Activated CD4-positive, alpha-beta T cell treated with anti-CD3 and anti-CD28 coated beads for 1 hour (primary cell): ENCODE measurements at places on chromosomes 3 and 15.

DNA sequence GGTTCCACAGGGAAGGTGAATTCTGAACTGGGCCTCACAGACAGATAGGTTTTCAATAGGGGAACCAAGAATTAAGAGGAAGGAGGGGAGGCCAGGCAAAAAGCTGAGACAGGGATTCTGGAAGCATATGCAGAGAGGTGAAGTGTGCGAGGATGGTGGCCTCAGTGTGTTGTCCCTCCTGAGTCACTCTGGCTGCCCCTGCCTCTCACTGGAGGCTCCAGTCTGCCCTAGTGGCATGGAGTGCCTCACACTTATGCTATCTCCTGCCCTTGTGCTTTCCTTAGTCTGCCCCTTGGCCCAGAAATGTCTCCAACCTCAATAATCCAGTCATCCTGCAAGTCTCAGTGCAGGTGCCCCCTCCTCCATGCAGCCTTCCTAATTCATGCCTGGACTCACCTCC lies 32.2 kb upstream of the RBP1 start:
- DNase-seq, result no peak

GRCh38 chr15:73334086-73334485 lies 34.7 kb downstream of the HCN4 start:
- DNase-seq, result no peak

DNA sequence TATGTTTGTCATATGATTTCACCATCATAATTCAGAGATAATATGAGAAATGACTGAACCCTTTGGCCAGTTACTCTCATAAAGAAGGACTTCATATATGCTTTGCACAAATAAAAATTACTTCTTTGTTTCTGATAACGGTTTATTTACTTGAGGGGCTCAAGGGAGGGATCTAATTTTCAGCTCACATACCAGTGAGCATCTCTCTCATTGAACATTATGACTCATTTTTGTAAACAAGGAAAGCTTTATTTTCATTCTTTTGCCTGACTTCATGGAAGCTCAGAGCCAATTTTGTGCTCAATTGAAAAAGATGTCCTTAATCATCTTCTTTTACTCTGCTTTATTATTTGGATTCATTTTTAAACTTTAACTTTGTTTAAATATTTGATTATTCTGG lies 5.8 kb downstream of the NLGN1 start:
- DNase-seq, result no peak

- DNase-seq, result no peak
Measured at GRCh38 chr3:123712077-123712860, 127.4 kb upstream of the HACD2 start.

- no peak for DNase-seq
Measured at GRCh38 chr3:16707260-16707659, 102.0 kb upstream of the DAZL start.

DNA sequence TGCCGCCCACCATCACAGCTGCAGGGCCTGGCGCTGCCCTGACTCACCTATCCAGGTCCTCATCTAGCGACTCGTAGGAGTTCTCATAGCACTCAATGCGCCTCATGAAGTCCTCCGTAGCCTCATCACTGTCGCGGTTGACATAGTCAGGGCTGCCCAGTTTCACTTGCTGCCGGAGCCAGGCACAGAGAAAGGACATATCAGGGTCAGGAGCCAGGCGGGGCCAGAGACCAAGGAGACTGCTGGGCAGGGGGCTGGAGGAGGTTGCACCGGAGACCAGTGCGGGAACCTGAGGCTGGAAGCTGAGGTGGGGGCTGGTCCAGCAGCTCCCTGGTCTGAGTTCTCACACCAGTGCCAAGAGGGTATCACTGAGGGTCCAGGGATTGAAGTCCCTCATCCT lies 18.2 kb downstream of the PFKFB4 start:
- no peak for DNase-seq

DNA sequence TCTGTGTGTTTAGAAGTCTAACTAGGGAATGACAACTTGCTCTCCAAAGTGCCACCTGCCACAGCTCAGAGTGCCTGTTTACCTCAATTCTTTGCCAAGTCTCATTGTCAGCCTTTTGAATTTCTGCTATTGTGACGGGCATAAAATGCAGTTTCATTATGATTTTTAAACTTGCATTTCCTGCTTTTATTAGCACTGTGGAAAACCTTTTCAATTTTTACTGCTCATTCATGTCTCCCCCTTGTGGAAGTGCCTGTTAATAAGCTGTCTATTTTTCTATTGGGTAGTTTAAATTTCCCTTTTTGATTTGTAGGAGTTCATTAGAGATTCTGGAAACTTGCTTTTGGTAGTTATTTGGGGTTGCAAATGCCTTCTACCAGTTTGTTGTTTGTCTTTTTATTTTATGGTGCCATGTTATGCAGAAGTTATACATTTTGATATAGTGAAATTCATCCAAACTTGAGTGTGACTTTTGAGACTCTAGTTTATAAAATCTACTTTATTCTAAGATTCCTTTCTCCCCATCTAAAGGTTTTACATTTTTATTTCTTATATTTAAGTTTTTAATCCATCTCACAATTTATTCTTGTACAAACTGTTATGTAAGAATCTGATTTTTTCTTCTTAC lies 53.9 kb upstream of the FRMD4B start:
- no peak for DNase-seq

GRCh38 chr15:52102463-52102862 lies 10.1 kb downstream of the BCL2L10 start:
- DNase-seq, result no peak

DNA sequence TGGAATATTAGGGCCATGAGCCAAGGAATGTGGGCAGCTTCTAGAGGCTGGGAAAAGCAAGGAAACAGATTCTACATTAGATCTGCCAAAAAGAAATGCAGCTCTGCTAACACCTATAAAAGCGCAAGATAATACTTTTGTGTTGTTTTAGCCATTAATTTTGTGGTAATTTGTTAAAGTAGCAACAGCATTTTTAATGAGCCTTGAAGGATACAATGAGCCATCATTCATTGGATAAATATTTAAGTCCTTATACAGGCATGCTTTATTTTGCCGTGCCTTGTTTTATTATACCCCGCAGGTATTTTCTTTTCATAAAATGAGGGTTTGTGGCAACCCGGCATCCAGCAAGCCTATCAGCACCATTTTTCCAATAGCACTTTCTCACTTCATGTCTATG lies 15.0 kb downstream of the ARL14 start:
- no peak for DNase-seq

- DNase-seq, result no peak
Measured at GRCh38 chr3:89043406-89043932, 64.0 kb upstream of the EPHA3 start.

DNA sequence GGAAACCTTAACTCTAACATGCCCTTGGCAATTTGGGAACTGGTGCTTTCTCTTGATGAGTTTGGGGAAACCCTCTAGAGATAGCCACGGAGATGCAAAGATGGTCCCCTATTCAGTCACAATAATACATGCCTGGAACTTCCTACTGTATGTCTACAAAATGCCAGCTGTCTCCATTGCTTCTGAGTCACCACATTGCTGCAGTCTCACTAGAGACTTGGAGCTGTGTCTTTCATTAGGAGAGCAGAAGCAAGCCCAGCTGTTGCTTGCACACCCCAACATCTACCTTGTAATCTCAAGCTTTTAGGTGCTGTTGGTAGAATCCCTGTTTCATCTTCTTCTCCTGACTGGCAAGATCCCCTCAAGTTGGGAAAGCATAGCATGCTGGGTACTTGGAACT lies 261.0 kb downstream of the ADAMTSL3 start:
- no peak for DNase-seq

DNA sequence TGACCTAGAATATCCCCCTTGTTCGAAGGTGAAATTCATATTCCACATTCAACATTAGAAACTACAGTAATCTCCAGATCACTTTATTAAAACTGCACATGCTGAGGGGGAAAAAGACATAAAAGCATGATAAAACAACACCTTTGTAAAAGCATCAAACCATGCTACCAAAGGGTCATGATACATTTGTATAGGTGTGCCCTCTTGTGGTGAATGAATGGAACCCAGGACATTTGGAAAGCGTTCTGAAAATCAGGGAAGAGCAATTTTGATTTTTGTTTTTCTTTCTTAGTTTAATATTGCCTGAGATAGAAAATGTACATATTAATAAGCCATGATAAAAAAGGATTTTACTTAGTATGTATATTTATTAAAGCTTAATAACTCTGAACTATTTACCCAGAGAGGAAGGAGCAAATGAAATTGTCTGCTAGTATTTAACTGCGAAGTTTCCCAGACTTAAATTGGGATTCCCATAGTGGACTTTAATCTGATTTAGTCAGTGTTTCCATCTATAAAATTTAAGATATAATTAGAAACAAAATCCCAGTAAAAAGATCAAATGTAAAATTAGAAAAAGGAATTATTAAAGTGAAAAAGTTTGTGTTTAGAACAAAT lies 105.8 kb upstream of the ARL6 start:
- DNase-seq, result no peak
